ENCODE measurements at places on chromosomes 3 and 15.

GRCh38 chr3:57500506-57500905 lies 43.6 kb downstream of the DNAH12 start:
- DNase-seq: no peak

GRCh38 chr3:1200371-1200770 lies 107.5 kb downstream of the CNTN6 start:
- no peak for DNase-seq

DNA sequence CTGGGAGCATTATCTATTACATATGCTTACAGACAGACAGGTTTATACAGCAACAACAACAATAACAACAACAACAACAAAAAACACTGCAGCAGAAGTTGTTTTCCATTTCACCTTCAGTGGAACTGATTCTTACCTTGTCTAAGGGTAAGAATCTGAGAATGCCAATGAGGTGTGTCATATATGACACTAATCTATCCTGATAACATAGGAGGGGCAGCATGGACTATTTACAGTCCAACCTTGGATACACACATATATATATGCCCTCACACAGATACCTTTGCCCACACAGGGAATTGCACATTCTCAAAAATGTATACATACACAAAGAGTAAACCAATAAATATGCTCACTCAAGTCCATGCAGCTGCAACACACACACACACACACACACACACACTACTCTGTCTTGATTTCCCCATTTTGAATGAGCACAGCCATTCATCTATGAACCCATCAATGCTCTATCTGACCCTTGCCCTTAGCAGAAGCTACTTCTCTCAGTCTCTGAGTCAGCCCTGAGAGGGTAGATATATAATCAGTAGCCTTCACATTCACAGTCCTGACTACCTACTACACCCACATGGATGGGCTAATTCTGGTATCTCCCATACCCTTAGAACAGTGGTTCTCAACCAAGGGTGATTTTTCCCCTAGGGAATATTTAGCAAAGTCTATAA lies 9.7 kb upstream of the TRANK1 start:
- DNase-seq: no peak

DNA sequence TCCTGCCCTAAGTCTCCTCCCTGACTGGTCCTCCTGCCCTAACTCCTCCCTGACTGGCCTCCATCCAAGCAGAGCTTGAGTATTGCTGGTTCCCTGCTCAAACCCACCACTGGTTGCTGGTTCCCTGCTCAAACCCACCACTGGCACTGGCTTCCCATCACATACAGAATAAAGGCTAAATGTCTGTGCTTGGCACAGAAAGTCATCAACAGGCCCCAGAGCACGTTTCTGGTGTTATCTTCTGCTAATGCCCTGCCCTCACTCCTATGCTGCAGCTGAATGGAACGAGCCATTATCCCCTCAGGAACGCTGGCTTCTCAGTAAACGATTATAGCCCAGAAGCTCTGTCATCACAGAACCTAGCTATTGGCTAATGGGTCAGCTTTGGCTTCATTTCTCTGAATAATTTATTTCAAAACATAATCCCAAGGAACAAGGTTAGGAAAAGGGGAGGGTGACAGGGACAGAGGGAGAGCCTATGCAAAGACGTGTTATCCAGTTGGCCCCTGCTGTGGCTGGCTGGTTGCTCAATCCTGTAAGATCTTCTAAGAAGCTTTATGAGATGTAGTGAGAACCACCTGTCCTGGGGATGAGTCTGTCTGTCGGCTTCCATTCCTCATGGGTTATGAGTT lies 6.3 kb upstream of the MUC20 start:
- no peak for DNase-seq
